Stimulated activated effector memory CD8-positive, alpha-beta T cell treated with anti-CD3 and anti-CD28 coated beads, Interleukin-12 subunit alpha, Interleukin-12 subunit beta, amount 100 ng/mL, for 72 hours (primary cell): ENCODE measurements at places on chromosomes 2 and 18.

- DNase-seq = no peak
These were observed 58.3 kb downstream of the NPAS2 start for GRCh38 chr2:100878000-100878791.

DNA sequence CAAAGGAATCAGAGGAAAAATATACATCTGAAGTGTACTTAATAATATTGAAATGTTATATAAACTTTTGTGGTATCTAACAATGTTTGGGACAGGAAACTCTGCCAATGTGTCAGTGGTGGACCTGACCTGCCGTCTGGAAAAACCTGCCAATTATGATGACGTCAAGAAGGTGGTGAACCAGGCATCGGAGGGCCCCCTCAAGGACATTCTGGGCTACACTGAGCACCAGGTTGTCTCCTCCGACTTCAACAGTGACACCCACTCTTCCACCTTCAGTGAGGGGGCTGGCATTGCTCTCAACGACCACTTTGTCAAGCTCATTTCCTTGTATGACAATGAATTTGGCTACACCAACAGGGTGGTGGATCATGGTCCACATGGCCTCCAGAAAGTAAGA, 32.6 kb downstream of the CALCRL start:
- no peak for DNase-seq

DNA sequence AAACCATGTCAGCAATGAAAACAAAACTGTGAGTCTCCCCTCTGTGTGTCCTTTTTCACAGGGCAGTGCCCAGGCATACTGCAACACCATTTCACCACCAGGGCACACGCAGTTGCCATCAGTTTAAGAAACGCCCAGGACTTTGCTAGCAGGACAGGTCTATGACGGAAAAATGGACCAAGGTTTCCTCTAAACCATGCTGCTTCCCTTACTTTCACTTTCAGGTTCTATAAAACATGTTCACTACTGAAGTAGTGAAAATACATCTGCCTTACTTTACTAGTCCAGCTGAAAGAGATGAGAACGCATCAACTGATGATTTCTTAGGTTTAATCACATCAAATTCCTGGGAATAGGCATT, 110.5 kb downstream of the TCF4 start:
- DNase-seq = no peak

DNA sequence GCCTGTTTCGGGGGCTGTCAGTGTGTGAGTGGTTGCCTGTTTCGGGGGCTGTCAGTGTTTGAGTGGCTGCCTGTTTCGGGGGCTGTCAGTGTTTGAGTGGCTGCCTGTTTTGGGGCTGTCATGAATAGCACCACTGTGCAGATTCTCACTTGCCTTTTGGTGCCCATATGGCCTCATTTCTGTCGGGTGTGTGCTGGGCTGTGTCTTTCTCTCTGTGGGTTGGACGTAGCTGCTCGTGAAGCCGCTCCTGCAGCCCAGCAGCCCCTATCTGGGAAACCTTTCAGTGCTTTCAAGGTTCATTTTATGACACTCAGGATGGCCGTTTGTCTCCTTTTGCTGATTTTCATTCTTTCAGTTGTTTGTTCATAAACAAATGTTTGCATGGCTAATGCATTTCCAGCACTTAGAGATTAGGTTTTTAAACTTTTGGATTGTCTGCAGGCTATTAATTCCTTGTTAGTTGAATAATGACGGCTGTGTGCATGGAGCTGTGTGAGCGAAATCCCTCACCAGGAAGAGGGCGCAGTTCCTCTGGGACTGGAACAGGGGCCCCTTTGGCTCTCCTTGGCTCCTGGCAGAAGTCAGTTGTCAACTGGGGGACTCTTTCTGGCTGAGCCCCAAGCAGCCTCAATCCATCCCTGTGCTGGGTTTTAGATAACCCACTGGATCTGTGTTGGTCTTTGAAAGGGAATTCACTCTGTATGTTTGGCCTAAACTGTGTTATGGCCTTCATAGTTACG, 10.8 kb downstream of the AGAP1 start:
- DNase-seq = no peak

DNA sequence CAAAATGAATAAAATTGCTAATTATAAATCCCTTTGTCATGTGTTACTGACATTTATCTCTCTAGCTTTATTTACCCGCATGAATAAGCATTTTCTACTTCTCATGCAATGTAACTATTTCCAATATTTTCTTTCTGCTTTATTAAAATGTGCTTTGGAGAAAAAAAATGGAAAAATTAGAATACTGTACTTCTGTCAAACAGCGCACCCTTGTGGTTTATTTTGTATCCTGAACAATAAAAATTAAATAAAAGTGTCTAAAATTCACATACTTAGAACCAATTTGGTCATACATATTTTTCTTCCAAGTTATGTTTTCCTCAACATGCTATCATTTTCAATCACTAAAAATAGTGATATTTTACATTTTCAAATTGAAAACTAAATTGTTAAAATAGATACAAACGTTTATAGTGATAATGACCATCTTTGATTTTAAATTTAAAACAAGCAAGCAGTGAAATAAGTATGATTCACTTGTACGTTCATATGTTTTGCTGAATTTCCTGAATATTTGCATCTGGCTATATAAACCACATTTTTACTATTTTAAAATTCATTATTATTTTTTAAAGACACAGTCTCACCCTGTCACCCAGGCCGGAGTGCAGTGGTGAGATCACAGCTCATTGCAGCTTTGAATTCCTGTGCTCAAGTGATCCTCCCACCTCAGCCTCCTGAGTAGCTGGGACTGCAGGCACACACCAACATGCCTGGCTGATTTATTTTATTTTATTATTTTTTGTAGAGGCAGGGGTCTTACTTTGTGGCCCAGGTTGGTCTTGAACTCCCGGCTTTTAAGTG, 95.9 kb upstream of the GRB14 start:
- DNase-seq = no peak

- DNase-seq = no peak
These were observed 491.8 kb downstream of the KCNJ3 start for GRCh38 chr2:155190342-155190741.

GRCh38 chr2:157337978-157338377, 12.4 kb upstream of the ERMN start:
- DNase-seq = no peak

DNA sequence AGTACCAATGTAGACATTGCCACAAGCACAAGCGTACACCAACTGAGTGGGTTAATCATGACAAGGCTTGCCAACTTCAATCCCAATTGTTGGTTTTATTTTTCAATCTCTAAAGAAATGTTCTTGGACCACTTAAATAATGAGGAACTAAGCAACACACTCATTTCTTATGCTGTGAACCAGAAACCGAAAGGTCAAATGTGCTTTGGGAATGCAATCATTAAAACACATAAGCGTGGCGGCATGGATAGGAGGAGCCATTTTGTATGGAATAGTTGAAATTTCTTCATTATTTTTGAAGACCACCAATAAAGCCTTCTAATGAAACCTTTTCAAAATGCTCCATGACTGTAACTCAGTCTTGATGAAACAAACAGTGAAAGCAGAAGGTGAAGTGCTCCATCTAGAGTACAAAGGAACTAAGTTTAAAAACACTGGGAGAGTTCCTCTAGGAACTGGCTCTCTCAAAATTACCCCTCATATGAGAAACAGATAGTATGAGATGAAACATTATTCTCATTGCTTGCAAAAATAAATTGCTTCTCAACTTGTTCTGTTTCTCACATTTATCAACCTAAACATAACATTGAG, 113.2 kb upstream of the CHST9 start:
- no peak for DNase-seq

DNA sequence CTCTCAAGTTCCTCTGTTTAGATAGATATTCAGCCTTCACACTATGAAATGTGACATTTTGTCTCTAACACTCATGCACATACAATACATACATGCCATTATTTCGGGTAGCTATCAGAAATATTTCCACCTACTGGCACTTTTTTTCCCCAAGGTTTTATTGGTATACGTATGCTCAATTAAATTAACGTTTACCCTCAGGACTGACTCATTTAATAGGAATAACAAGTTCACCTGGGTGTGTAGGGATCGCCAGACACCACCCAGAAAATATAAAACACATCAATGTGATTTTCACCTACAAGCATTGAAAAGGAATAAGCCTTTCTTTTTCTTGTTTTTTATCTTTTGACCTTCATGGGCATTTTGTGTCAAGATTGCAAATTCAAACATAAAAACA, 138.5 kb upstream of the EPAS1 start:
- DNase-seq = no peak
